ENCODE measurements at places on chromosomes 16 and 17.

- no peak for DNase-seq
Observed at GRCh38 chr16:10640934-10641333, 53.8 kb downstream of the TEKT5 start.

DNA sequence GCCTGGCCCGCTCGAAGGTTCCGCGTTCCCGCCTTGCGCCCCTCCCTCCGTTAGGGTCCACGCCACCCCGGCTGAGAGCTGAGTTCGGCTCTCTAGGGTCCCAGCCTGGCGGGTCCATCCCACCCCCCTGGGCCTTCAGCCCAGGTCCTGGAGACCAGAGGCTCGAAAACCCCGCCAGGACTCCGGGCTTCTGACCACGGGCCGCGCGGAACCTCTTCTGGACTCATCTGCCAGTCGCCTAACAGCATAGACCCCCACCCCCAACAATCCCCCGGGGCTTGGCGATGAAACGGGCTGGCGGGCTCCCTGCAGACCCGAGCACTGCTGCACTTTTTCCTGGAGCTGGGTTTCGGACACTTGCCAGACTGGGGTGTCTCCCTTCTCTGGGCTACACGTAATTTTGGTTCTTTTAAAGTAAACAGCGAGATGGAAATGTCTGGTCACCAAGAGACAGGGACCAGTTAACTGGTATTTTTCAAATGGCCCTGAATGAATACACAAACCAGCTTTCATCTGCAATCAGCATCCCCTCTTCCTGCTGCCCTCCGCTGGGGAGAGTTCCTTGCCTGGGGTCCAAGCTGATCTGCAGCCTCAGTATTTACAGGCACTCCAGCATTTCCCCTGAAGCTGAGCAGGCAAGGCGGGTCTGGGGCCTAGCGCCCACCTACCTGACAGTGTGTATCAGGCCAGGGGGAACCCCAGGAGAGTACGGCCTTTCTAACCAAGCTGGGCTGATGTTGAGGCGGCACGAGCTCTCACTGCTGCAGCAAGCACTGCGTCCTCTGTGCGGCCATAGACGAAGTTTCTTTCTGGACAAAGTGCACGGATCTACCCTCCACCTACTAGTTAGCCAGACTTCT lies 639 bp upstream of the TRIM65 start:
- no peak for DNase-seq

DNA sequence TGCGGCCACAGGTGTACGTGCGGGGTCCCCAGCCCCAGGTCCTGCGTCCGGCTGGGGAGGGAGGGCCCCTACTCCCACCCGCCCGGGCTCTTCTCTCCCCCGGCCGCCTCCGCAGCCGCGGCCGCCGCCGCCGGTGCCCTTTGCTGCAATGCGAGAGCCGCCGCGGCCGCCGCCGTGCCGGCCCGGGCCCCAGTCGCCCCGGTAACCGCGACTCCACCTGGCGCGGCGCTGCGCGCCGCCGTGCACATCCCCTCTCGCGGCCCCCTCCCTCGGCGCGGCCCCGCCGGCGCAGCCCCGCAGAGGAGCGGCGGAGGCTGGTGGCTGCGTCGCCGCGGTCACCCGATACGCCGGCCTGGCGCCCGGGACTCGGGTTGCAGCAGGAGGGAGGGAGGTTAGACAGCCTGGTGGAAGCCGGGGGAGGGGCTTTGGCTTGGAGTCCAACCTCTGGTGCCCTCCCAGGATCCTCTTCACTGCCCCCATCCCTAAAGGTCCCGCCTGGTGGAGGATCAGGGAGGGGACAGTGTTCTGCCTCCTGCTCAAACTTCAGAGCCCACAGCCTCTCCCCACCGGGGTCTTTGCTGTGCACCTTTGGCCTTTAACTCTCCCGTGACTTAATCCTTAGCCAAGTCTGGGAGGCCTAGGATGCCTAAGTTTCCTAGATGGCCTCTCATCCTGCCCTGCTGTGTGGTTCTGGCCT lies 32.9 kb downstream of the SRCIN1 start:
- no peak for DNase-seq

DNA sequence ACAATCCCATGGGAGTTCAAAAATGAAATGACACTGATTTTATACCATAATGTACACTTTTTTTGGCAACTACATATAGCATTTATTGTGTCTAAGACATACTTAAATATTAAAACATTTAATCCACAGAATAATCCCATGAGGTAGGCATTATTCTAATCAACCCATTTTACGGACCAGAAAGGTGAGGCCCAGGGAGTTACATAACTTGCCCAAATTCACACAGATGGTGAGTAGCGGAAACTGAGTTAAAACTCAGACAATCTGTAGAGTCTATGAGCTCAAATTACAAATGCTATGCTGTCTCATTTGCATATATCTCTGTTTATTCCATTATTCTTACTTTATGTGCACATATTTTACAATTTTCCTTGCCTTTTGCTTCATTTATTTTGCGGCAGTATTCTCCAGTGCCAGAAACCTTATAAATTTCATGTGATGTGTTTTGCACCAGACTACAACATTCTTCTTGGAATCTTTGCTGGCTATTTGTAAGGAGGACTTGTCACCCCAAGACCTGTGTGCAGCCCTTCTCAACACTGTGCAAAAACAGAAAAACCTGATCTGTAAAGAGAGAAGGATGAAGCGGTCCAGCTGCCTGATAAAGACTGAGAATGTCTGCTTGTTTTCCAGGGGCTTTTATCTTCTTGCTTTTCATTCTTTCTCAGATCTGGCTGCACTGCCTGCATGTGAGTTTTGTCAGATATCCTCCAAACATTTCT lies 2.3 kb upstream of the ABCA9 start:
- DNase-seq, result no peak

DNA sequence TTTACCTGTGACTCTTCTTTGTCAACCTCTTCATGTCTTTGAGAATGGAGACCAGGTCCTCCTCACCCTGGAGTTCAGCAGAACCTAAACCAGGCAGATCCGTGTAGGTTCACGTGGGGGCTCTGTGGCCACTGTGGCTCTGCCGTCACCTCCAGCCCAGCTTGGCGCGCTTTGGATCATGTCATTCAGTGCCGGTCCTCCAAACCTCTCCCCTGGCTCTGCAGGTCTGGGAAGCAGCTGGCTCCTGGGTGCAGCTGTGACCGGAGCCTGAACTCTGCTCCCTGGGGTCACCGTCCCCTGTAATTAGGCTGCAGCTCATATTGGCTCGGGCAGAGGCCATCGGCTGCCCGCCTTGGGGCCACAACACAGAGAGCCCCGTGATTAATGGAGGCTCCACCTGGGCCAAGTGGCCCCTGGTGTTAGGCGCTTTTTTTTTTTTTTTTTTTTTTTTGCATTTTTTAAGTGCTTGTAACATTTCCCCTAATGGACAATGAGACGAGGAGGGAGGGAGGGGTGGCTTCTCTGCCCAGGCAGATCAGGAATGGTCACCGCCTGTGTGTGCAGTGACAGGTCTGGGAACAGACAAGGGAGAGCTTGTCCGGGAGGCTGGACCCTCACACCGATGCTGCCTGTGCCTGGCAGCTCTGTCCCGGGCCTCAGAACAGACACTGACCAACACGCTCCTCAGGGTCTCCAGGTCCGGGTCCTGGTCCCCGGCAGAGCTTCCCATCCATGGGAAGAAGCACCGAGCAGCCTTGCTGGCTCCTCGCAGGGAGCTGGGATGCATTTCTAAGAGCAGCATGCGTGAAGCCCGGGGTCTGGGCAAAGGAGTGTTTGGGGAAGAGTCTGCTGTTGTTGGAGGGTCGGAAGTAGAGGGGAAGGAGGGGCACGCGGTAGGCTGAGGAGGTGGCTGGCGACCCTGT lies 247.9 kb downstream of the SEC14L1 start:
- DNase-seq, result no peak

DNA sequence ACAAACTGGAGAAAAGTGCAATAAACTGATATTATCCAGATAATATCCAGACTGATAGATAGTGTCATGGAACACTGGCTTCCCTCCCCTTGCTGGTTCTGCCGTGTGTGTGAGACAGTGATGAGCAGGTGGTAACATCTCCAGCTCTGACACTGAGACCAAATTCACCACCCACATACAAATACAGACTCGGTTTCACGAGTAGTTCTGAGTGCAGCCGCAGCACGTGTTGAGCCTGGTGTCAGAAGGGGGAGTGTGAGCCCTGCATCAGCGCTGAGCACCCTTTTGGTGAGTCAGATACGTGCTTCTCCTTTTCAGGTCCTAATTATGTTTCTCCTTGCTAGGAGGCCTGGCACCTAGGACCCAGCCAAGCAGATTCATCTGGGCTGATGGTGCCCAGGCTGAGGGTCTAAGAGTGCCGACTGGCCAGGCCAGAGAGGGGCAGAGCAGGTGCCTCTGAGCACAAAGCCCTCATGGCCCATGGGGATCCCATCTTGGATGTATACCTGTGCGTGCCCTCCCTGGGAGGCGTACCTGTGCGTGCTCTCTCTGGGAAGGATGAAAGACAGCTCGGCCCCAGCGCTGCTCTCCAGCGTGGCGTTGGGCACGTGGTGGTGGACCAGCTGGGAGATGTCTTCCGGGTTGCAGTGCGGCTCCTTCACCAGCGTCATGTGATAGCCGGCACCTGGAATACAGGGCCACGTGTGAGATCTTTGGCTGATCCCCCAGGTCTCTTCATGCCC lies 27.3 kb upstream of the RNPS1 start:
- no peak for DNase-seq

- DNase-seq, result peak; percentile 37
Observed at GRCh38 chr17:15289285-15290183, 24.4 kb upstream of the PMP22 start.

DNA sequence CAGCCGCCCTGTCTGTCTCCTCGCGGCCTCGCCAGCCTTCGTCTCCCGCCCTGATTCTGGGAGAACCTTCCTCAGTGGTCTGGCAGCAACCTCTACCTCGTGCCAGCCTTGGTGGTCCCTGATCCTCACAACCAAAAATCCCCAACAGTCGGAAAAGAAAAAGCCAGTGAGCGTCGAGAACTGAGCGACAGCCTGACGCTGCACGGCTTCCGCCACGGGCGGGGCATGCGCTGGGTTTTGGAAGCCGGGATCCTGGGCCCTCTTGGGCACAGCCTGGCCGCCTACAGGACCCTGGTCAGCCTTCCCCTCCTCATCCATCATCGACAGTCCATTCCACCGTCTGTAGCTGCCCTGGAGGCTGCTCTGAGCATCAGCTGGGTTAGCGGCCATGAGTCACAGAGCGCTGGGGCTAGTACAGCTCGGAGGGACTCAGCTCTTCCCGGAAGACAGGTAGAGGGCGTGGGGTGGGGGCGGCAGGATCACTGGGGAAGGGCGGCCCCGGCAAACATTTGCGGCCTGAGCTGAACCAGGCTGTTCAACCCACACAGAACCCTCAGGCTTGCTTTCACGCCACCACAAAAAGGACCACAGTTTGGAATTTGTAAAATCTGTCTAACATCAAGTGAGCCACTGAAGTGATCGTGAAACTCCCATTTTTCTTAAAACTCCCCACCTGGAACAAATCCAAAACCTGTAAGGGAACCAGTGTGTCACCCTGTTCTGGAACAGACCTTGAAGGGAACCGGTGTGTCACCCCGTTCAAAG lies 55.4 kb upstream of the DOC2B start:
- DNase-seq, result no peak

GRCh38 chr17:70405492-70406220 lies 236.3 kb downstream of the KCNJ2 start:
- peak; percentile 90 for DNase-seq

DNA sequence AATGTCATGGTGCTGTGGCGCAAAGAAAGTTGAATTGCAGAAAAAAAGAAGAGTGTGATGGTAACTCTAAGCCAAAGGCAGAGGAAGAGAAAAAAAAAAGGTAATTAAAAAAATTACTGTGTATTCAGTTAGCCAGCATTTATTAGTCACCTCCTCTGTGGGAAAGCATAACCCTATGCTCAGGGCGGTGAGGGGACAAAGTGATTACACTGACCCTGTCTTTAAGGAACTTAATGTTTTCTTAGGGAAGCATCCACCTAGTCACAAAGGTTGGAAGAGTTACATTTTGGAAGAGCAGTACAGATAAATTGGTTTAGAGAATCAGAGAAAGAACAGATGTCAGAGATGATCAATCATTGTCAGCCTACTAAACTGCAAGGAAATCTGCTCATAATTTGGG lies 410.3 kb downstream of the CDH11 start:
- no peak for DNase-seq

DNA sequence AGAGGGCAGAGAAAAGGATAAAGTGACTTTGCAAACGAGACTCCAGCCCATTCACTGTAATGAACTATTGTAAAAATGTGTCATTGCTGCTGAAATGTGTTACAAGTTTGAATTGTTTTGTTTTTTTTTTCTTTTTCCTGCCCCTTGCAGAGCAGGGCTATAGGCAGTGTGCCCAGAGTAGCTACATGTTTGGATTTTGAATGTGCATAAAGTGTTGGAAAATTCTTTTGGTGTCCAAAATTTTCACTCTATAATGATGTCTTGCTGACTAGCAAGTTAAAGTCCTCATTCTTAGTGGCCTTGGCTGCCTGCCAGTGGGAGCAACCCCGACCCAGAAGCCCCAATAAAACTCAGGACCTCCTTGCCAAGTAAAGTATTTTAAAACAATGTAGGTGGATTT lies 66.5 kb downstream of the IGF2BP1 start:
- no peak for DNase-seq

- DNase-seq, result no peak
Observed at GRCh38 chr17:45366691-45367090, 49.9 kb upstream of the MAP3K14 start.

DNA sequence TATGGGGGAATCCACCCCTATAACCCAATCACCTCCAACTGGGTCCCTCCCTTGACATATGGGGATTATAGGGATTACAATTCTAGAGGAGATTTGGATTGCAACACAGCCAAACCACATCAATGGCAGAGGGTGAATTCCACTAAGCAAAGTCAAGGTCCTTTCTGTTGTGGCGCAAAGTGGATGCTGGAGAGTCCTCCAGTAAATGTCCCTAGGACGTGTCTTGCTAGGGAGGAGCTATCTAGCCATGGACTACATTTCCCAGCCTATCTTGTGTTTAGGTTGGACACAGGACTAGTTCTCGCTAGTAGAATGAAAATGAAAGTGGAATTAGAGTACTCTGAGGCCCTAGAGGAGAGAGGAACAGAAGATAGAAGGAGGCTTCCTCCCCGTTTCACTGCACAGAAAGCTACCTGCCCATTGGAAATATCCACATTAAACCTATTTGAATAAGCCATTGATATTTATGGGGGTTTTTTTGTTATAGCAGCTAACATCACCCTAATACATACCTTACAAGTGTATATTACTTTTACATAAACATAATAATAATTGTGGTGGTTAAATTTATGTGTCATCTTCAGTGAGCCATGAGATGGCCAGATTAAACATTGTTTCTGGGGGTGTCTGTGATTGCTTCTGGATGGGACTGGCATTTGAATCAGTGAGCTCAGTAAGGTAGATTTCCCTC lies 56.7 kb upstream of the ERCC4 start:
- DNase-seq, result no peak

- no peak for DNase-seq
Observed at GRCh38 chr17:81084680-81085419, 49.9 kb downstream of the BAIAP2 start.

- DNase-seq, result no peak
Observed at GRCh38 chr17:46817151-46817900, 1.2 kb downstream of the WNT3 start.

- DNase-seq, result no peak
Observed at GRCh38 chr17:1591474-1592090, 29.0 kb upstream of the PITPNA start.
